ENCODE measurements at places on chromosomes 2 and 18.

GRCh38 chr2:120586507-120587278, 149.0 kb upstream of the GLI2 start:
- DNase-seq, result no peak

GRCh38 chr2:60028849-60029565, 524.4 kb downstream of the BCL11A start:
- no peak for DNase-seq

DNA sequence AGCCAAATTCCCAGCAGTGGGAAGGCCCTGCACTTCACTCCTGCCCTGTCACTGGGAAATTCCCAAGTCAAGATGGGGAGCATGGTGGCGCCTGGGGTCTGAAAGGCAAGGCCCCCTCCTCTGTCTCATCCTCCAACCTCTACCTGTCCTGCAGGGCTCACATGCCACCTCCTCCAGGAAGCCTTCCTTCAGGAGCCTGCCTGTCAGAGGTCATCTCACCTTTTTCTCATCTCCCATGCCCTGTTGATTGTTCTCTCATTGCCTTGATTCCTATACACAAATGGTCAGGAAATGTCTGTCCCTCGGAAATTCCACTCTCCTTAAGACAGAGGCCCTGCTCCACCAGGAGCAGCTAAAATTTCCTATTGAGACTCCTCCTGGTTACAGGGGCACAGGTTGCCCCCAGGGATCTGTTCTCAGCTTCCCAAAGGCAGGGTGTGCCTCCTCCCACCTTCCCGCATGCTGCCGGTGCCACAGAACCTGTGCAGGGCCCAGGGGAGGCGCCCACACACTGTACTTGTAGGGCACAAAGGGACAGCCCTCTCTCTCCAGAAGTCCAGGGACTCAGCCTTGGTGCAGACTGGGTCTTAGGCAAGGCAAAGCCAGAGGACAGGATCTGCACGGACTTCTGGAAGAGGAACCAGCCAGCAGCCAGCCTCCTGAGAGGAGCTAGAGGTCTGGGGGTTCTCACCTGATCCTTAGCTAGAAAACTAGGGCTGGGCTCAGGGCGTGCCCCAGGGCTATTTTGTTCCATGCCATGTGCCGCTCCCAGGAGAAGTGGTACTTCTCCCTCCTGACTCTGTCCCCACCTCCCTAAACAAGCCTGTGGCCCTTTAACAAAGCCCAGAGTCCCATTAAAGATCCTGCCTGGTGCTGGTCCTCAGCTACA, 12.9 kb downstream of the HES6 start:
- no peak for DNase-seq

GRCh38 chr18:22159014-22159413, 10.4 kb upstream of the GATA6 start:
- no peak for DNase-seq

DNA sequence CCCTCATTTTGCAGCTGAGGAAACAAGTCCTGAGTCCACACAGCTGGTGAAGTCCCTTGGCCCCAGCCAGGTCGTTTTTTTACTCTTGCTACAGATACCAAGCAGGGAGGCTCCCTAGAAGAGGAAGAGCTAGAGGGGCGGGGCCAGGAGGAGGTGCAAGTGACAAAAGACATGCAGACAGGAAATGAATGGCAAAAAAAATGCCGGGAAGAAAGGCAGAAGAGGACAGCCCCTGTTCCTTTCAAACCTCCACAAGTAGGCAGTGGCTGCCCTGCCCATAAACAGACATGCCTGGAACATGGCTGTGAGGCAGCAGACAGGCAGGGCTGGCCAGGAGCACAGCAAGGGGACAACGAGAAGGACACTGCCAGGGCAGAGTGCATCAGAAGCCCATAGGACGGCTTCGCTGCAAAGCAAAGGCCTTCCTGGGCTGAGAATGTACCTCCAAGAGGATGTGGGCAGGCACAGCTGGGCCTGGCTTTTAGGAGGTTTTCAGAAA, 108.7 kb downstream of the ZBTB7C start:
- no peak for DNase-seq

- no peak for DNase-seq
Measured at GRCh38 chr2:218970894-218971293, 11.4 kb downstream of the CDK5R2 start.

DNA sequence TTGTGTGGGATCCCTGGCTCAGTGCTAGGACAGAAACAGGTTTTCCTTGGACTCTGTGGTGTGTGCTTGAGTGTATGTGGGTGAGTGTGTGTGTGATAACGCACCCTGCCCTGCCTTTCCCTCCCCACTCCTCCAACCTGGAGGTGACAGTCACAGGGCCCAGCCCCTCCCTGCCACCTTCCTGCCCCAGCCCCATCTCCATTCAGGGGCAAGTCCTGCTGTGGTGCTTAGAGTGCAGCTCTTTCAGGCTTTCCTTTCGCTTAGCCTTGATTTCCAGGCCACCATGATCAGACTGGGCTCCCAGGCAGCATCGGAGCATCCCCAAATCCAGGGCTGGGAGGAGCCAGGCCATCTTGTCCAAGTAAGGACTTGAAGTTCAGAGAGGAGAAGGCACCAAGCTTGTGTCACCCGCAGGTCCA, 185.2 kb downstream of the ZFP36L2 start:
- no peak for DNase-seq

GRCh38 chr2:120109186-120110061, 96.5 kb downstream of the EPB41L5 start:
- no peak for DNase-seq
